ENCODE measurements at places on chromosomes 2 and 18.

GRCh38 chr2:234650911-234651310, 154.0 kb upstream of the ARL4C start:
- DNase-seq: no peak

DNA sequence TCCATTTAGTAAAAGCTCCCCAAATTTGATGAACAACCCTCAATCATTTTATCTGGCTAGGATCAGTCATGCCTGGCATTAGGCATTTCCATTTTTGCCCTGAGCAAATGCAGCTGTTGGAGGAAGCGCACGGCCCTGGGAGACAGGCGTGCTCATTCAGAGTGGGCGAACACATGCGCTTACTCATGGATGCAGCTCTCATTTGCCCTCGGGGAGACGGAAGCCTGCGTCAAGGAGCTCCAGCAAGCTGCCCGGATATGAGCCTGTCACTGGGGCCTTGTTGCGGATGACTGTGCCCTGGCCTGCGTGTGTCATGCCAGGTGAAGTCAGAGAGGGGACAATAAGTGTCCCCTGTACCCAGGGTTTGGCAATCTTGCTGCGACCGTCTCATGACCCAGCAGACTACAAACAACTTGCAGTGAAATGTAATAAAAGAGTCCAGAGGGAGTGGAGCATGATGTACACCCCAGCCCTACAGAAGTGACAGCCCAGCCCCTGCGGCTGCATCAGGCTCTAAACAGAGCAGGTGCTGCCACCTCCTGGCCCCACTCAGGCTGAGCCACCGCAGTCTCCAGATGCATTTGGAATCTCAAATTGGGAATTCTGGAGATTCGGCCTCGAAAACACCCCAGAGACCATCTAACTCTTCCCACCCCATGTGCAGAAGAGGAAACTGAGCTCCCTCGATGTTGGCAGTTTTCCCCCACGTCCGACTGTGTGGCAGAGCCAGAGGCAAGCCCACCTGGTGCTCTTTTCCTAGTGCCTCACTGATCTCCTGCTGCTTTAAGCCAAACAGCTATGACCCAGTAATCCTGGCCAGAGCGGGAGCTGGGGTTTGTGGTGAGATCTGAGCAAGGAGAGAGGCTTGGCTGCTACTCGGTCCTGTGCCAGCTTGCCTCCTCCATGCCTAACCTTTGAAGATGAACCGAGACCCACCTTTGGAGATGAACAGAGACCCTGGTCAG, 105.0 kb upstream of the ALK start:
- peak; percentile 12 for DNase-seq

- DNase-seq: no peak
These were observed 132.3 kb upstream of the NETO1 start for GRCh38 chr18:72999971-73000607.

DNA sequence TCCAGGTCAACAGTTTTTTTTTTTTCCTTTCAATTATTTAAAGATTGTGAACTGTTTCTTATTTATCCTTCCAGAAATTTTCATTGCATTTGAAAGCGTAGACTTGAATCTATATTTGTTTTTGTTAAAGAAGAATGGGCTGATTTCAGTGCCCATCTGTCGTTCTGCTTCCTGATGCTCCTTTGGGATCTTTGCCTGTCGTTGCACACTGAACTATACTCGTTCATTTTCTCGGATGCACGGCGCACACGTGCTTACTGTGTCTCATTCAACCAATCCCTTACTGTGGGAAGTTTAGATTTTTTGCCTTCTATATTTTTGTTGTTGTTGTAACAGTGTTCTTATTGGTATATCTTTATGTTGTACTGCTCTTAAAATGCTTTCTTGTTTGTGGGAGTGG, 149.7 kb downstream of the VAPA start:
- no peak for DNase-seq

DNA sequence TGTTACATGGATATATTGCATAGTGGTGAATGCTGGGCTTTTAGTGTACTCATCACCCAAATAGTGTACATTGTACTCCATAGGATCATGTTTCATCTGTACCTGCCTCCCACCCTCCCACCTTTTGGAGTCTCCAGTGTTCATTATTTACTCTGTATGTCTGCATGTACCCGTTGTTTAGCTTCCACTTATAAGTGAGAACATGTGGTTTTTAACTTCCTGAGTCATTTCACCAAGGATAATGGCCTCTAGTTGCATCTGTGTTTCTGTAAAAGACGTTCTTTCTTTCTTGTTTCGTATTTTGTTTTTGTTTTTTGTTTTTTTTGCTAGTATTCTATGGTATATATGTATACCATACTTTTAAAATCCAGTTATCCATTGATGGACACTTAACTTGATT, 107.5 kb downstream of the MSTN start:
- DNase-seq: no peak

DNA sequence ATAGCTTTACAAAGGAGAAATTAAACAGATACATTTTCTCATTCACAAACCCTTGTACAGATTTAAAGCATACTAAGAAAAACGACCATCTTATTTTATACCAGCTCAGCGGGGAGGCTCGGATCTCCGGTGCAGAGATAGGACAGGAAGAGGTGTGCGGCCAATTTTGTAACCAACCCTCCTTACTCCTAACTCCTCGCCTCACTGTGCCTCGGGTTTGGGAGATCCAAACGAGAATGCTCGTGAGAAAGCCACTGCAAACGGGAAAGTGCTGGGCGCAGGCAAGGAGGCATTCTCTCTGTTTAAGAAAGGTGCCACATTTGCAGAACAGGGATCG, 1.2 kb downstream of the KDSR start:
- DNase-seq: no peak

GRCh38 chr2:31079665-31080064, 58.6 kb downstream of the GALNT14 start:
- DNase-seq: no peak

DNA sequence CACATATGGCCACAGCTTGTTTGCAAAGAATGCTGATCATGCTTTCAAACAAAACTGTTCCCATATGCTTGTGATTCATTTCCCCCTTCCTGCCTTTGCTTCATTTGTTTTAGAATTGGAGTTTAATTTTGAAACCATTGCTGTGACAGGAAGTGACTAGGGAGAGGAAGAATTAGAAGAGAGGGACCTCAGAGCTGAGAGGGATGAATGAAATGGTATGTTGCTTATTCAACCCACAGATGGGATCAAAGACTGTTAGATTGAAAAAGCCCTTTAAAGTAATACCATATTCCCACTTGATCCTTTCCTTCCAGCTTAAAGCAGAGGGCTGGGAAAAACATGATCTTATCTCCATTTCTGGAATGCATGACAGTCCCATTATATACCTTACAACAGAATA, 106.2 kb upstream of the RNF152 start:
- DNase-seq: peak; percentile 95

GRCh38 chr18:12376034-12376753, 833 bp downstream of the AFG3L2 start:
- DNase-seq: no peak

GRCh38 chr2:25543939-25544338, 129.4 kb downstream of the DTNB start:
- DNase-seq: no peak

GRCh38 chr2:44906972-44907371, 34.5 kb upstream of the SIX3 start:
- no peak for DNase-seq

DNA sequence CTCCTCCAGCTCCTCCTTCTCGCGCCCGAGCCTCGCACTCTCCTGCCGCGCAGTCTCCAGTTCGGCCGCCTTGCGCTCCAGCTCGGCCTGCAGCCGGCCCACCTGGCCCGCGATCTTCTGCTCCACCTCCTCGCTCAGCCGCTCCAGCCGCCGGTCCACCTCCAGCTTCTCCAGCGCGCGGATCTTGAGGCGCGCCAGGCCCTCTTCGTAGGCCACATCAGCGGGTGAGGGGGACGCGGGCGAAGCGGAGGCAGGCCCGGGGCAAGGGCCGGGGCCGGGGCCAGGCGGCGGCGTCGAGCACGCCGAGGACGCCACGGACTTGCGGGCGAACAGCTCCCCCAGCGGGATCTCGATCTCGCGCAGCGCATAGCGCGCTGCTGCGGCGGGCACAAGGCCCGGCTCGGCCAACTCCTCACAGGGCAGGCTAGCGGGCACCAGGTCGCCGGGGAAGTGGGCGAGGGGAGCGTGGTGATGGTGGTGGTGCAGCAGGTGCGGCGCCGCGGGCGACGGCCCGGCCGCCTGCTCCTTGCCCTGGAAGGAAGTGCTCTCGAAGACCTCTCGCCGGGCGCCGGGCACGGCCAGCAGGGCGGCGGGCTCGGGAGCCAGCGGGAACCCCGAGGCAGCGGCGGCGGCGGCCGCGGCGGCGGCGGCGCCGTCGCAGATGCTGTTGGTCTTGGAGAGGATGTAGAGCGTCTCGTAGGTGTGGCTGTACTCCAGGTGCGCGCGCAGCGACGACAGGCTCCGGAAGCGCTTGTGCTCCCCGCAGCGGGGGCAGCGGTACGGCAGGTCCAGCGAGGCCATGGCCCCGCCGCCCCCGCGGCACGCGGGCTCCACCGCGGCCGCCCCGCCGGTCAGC, 15.2 kb downstream of the FBXO41 start:
- no peak for DNase-seq

DNA sequence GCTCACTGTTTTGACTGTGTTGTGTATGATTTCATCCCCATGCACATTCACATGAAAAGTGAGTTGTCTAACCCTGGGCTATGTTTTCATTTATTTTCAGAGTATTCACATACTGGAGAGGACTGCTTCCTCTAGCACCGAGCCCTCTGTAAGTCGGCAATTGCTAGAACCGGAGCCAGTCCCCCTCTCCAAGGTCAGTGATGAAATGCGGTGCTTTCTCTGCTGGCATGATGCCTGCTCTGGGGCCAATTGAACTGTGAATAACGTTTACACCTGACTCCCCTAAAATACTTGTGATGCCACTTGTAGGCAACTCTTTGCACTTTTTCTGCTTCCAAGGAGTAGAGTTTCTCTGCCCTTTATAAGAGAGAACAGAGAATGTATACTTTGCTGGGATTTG, 126.9 kb downstream of the PRKRA start:
- no peak for DNase-seq

GRCh38 chr2:1685957-1686783, 58.1 kb downstream of the PXDN start:
- no peak for DNase-seq

DNA sequence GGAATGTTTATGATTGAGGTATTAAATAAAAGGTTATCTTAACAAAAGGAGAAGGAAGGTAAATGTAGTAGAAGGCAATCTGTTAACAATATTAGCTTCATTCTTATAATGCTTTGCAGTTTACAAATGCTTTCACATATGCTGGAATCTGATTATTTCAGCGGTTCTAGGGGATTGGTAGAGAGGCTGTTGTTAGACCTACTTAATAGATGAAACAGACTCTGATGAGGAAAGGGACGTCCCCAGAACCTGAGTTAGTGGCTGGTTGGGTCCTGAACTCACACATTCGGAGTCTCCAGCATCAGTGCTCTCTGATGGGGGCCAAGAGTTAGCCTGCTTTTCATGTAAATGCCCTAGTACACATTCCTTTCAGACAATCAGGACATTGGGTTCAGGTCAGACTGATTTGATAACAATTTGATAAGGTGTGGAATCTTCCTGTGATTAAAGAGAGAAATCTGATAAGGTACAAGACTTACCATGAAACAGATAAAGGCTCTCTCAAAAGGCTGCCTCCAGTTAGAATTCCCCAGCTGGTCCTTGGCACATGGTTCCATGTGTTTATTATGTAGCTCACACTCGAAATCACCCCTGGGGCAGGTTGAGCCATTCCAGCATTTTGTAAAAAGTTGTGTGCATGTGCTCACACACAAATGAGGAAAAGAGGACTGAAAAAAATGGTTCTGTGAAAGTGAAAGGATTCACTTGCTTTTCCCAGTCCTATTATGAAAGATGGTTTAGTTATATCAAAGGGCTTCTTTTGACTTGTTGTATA, 103.1 kb downstream of the GPD2 start:
- DNase-seq: no peak

DNA sequence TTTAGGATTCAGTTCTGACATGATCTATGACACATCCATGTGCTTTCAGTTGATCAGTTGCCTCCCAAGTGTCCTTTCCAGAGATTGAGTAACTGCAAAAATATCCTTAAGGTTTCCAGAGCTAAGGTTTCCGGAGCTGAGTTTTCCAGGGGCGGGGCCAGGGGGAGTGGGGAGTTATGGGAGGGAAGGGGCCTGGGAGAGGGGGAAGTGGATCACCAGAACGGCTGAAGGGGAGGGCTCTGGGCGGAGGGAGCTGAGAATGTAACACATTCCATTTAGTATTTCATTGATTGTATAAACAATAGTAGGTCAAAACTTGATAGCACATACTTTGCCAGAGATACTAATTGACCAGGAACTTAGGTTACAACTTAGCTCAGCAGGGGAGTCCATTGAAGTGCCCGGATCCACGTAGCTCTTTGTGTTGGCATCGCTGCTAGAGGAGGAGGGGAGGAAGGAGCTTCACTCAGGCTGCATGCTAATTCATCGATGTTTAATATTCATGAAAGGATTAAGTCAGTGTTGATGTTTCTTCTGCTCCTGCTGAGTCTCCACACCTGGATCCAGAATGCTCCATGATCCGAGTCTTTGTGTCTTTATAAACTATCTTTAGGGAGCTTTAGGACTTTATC, 289.8 kb downstream of the ALPK2 start:
- no peak for DNase-seq

DNA sequence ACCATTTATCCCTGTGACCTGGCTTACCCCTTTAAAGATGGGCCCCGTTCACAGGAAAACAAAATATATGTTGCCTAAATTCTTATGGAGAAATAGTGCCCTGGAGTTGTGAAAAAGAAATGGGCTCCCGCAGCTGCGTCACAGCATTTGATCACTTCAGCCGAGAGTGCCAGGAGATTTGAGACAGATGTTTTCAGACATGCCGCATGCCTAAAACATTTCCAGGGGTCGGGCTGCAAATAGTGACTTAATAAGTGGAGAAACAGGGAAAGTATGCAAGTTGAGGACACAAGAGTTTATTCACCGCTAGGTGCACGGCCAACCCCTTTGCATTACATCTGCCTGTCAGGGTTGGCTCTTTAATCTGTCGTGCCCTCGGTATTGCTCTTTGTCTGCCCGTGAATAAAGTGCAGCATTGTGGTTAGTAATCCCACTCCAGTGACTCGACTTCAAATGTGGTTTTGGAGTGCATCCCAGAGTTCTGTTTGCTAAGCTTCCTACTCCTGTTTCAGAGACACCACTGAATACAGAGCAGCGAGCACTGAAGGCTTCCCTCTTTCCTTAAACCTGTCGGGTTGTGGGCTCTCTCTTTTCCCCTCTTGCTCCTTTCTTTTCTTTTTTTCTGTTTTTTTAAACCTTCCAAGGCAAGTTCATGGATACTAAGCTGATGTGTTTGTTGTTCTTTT, 187.5 kb downstream of the LTBP1 start:
- DNase-seq: peak; percentile 97

All from fibroblast of skin of left quadriceps (primary cell).